NCI-H146 (cell line): ENCODE measurements at places on chromosomes 2 and 18.

- no peak for DNase-seq
Measured at GRCh38 chr2:206701952-206702605, 16.1 kb downstream of the DYTN start.

DNA sequence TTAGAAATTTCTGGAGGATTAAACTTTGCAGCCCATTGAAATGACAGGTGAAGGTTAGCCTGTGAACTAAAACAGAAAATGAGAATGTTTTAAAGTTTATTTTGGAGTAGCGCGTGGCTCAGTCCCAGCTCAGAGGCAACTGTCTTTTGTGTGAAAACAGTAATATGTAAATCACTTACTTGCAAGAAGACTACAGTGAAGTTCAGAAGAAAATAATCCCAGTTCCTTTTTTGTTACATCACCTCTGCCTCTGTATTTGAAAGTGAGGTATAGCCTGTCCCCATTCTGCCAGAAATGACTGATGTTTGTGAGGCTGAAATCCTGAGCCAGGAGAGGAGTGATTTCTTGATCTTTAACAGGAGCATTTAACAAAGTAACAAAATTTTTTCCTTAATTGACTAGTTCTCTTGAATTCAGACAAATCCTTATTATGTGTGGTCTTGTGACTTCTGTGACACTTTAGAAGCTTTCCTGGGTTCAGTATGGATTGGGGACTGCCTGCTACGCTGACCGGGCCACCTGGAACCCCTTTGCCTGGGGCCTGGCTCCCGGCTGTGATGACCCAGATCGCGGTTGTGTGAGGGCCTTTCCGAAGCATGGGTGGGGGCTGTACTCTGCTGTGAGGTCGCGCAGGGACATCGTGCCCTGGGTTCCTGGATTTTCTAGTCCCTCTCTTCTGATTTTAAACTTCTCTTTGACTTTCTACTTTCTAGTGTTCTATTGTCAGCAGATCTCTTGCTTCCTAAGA is 24.3 kb downstream of the TRAPPC12 start:
- DNase-seq, result no peak

DNA sequence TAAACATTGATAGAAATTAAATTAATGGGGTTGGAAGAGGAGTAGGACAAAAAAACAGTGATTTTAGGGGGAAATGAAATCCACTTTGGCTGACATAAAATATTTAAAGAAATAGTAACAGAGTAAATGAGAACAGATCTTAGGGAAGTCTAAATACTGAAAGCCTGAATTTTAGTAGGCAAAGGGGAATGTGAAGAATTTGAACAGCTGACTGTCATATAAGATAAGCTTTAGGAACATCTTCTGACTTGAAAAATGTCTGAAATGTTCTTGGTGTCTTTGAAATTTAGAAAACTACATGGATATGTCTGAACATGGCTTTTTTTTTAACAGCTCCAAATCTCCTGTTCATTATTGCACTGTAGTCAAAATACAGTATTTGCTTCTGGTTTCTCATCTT is 150.3 kb downstream of the CALCRL start:
- no peak for DNase-seq

DNA sequence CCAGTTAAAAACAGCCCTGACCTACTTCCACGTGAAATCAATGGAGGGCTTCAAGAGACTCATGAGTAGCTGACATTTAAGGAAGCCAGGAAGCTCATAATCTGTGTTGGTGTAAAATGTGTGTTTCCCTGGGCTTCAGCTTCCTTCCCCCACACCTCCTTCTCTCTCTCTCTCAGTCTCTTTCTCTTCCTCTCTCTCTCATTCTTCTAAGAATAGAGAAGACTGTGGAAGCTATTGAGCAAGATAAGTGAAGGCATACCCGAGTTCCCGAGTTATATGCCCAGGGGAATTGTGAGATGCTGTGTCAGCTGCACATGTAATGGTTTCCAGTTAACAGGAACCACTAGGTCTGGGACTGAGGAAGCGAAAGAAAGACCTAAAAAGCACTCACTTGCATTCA is 199.4 kb downstream of the NYAP2 start:
- DNase-seq, result no peak

DNA sequence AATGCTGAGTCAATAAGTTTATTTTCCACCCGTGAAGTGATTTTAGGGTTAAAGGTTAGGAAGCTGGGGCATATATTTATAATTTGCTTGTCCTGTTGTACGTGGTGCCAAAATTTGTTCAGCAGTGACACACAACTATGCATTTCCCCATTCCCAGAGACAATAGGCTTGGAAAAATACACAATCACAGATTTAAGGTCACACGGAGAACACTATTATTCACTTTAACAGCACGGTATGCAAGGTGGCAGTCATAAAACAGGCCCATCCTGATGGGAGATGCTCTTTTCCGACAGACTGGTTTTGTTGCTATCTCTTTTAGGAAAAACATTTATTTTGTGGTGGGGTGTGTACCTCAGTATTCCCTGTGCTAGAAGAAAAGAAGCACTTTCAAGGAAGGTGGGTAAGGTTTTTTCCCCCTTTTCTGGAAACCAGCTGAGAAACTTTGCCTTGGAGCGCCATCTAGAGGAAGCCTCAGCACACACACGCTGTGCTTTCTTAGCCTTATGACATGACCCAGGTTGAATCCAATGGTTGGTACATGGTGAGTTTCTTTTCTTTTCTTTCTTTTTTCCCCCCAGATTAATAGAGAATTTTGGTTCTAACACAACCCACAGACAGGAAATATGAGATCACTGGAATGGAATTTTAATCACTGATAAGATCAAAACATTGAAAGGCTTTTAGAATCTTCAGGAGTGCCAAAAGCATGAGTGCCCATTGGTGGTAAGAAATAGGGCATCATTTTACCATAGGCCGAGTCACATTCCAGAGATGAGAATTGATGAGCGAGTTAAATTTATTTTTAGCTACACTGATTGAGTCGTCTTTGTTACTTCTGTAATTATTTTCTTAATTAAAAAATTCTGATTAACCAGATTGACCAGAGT is 332.1 kb downstream of the AGPS start:
- peak; percentile 31 for DNase-seq

- no peak for DNase-seq
Measured at GRCh38 chr2:146786396-146786795, 1058.4 kb upstream of the ACVR2A start.

GRCh38 chr18:72492497-72492896 is 51.6 kb downstream of the CBLN2 start:
- no peak for DNase-seq

- DNase-seq, result no peak
Measured at GRCh38 chr18:76188097-76188496, 306.9 kb downstream of the ZNF516 start.

- DNase-seq, result no peak
Measured at GRCh38 chr2:43745457-43745856, 28.4 kb upstream of the DYNC2LI1 start.

DNA sequence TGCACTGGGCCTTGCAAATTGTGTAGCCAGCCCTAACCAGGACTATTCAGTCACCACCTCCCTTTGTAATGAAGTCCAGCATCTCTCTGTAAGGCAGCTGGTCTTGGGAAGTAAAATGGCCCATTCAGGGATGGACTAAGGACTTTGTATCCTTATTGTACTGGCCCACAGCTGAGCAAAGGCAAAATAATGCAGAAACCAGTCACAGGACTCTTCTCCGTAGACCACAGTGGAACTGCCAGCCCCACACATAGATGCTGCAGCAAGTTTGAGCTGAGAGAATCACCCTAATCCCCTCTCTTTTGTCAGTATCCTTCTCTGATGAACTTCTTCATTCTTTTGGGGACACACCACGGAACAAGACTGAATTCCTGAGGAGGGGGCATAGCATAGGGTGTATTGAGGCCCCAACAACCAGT is 73.6 kb upstream of the RTN4 start:
- DNase-seq, result no peak

- peak; percentile 62 for DNase-seq
Measured at GRCh38 chr18:61371111-61371510, 37.9 kb downstream of the CDH20 start.

- DNase-seq, result no peak
Measured at GRCh38 chr2:9187620-9188214, 18.9 kb upstream of the ASAP2 start.

GRCh38 chr18:44626807-44627206 is 53.9 kb upstream of the SETBP1 start:
- DNase-seq, result no peak

DNA sequence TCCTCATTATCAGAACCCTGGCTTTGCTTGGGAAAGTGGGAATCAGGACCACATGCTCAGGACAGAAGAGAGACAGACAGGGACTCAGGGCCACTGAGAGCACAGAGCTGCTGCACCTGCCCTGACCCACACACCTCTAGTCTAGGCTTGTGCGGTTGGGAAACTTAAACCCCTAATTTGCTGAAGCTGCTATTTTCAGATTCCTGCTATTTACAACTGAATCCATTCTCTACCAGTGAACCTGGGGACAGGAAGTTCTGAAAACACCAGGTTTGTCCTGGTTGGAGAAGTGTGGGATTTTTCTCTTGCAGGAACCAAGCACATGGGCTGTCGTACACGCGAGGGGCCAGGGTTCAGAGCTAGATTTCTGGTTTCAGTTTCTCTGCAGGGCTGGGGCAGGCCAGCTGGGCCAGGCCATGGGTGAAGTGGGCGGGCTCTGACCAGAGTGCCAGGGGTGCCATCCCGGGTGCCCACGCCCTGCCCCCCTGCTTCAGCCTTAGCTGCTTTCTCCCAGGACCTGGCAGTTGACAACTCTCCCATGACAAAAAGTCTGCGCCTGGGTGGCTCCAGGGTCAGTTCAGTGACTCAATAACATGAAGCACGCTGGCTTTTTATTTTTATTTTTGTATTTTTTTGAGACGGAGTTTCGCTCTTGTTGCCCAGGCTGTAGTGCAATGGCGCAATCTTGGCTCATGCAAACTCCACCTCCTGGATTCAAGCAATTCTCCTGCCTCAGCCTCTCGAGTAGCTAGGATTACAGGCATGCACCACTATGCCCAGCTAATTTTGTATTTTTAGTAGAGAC is 51.3 kb upstream of the SLC1A4 start:
- no peak for DNase-seq

GRCh38 chr2:38466876-38467767 is 90.0 kb upstream of the ATL2 start:
- DNase-seq, result no peak

DNA sequence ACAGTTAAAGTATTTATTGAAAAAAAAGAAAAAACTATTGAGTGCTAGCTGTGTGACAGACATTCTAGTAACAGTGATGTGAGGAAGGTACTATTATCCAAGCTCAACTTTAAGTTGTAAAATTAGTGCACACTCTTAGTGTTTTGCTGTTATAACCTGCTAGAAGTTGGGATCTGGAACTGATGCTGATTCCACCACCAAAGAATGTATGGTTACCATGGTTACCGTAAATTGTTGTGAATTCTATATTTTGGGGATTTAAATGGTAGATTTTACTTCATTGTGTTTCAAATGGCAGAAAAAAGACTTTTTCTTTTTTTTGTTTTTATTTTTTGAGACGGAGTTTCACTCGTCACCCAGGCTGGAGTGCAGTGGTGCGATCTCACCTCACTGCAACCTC is 5.3 kb downstream of the AGFG1 start:
- DNase-seq, result no peak

- no peak for DNase-seq
Measured at GRCh38 chr2:21161832-21162614, 38.3 kb downstream of the TDRD15 start.

- no peak for DNase-seq
Measured at GRCh38 chr2:179252423-179252822, 12.2 kb downstream of the SESTD1 start.

DNA sequence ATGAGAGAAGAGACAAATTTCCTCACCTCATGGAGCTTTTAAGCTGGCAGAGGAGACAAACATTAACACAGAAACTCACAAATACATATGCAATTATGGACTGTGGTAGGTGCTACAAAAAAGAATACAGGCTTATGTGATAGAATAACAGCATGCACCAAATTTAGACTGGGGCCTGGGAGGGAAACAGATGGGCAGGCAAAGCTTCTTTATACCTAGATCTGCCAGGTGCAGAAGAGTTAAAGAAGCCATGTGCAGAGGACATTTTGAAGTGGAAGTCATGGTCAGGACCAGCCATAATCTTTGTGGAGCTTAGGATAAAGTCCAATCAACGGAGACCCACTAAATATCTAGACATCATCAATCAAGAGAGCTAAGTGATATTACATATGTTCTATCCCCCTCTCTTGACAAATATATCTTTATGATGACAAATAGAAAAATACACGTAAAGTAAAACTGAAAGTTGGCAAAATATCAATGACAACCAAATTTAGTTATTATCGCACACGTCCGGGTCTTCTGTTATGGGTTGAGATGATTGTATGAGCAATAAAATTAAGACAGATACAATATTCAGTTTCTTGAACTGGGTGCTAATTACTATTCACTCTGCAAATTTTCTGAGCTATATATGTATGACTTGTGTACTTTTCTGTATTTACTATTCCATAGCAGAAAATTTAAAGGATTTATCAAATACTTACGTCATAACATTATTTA is 44.1 kb downstream of the CD28 start:
- no peak for DNase-seq

DNA sequence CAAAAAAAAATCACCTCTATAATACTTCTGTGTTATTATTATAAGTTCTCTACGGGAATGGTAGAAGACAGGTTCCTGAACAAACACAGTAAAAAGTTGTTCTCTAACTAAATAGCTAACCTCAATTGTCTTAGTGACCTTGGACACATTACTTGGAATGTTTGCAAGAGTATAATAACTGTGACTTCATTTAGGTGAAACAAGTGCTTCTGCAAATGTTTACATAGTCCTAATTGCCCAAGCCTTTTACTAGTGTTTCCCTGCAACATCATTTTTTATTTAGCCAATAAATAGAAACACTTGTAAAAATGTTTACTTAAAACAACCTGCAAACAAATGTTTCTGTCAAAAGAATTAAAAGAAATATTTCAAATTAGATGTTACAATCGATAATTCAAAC is 9.9 kb downstream of the PLEKHM3 start:
- peak; percentile 45 for DNase-seq

DNA sequence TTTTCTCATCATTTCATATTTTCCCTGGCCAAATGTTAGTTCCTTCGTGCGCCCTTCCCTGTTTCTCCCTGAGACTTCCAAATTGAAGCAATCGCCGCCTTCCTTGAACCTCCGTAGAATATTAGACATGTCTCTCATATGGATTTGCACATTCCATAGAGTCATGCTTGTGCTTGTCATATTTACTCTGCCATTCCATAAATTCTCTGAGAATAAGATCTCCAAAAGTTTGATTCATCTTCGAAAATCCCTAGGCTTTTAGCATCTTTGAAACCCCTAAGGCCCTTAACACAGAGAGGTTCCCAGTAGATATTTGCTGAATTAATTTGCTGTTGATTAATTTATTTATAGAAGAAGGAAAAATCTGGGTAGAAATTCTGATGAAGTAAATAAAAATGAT is 202.2 kb upstream of the PIK3C3 start:
- DNase-seq, result no peak

- DNase-seq, result no peak
Measured at GRCh38 chr2:234593636-234594035, 96.8 kb upstream of the ARL4C start.

GRCh38 chr2:6683516-6683915 is 182.2 kb downstream of the CMPK2 start:
- DNase-seq, result peak; percentile 14

GRCh38 chr2:57598551-57598950 is 448.1 kb upstream of the VRK2 start:
- peak; percentile 19 for DNase-seq
